ENCODE measurements at places on chromosomes 5 and 9. TPM values are rescaled to one million over a fixed set of nuclear protein-coding genes. Genes with fewer than 3 reads are reported as not detected.

DNA sequence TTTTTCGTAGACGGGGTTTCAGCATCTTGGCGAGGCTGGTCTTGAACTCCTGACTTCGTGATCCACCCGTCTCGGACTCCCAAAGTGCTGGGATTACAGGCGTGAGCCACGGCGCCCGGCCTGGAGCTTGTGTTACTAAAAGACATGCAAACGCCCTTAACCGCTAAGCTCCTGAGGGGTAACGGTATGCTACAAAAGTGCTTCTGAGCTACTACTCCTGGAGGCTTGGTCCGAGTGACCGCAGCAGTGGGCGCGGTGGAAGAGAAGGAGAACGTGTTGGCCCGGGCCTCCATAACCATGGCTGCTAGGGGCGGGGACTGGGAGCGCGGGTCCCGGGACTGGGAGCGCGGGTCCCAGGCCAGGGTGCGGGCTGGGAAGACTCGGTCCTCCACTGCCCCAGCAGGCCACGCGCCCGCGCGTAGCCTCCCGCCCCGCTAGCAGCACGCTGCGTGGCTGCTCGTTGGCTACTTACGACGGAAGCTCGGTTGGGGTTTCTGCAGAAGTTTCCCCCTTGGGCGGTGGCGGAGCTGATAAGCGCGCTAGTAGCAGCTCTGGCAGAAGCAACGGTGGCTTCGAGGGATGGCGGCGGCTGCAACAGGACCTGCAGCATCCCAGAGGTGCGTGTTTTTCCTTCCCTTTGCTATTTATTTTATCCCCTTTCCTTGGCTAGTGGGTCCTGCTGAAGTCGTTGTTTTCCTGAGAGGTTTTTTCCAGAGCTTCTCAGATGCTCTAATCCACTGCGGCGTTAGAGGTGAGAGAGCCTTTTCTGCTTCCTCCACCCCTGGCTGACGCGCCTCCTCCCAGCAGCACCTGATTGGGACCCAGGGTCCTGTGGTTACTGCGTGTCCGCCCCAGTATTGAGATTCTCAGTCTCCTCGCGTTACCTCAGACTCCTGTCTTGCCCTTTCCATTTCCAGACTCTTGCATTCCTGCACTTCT lies 69.2 kb upstream of the CCDC180 start:
- DNase-seq: peak; percentile 87

The PCDHA2 gene
- total RNA-seq: not detected

- peak; percentile 58 for DNase-seq
These were observed 210.2 kb downstream of the DAB2IP start for GRCh38 chr9:121861501-121862180.

The ZNF622 gene
- 41.0 TPM for total RNA-seq

DNA sequence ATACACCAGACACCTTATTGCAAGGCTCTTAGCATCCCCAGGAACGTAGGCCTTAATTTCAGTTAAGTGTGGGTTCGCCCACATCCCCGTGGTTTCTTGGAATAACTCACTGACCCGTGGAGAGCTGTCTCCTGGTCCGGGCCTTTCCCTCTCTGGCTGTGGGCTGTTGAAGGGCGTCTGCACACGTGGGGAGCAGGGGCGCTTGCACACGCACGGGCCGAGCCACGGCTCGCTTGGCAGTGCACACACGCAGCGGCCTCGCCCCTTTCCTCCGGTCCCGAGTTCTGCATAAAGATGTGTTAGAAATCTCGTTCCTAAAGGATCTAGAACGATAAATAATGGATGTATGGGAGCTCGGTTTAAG lies 141.9 kb downstream of the PBX3 start:
- DNase-seq: no peak

GRCh38 chr5:15620501-15620900 lies 120.5 kb downstream of the FBXL7 start:
- DNase-seq: no peak

DNA sequence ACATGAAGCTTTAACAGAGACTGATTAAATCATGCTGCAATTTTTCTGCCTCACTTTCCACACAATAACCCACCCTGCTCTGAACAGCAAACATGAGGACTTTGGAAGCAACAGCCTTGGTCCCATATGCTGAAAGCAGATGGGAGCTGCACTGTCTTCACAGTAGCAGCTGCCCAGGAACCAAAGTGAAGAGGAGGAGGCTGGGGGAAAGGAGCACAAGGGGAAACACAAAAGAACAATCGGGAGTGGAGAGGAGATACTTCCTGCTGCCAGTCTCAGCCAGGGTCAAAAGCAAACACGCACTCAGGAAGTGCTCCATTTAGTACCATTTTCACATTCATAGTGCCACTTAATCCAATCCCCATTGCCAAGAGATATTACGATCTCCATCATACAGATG lies 183.3 kb upstream of the PUM3 start:
- DNase-seq: no peak

The PCDHGC3 gene
- total RNA-seq: 0.20 TPM

- DNase-seq: no peak
These were observed 6.5 kb upstream of the CARD19 start for GRCh38 chr9:93089481-93089991.

- DNase-seq: no peak
These were observed 223.7 kb downstream of the ISL1 start for GRCh38 chr5:51606921-51607320.

- no peak for DNase-seq
These were observed 447.1 kb downstream of the LRRC70 start for GRCh38 chr5:63025679-63026078.

- DNase-seq: no peak
These were observed 120.3 kb upstream of the LHFPL2 start for GRCh38 chr5:78768781-78769380.

The PHF2 gene
- total RNA-seq: 13.2 TPM

DNA sequence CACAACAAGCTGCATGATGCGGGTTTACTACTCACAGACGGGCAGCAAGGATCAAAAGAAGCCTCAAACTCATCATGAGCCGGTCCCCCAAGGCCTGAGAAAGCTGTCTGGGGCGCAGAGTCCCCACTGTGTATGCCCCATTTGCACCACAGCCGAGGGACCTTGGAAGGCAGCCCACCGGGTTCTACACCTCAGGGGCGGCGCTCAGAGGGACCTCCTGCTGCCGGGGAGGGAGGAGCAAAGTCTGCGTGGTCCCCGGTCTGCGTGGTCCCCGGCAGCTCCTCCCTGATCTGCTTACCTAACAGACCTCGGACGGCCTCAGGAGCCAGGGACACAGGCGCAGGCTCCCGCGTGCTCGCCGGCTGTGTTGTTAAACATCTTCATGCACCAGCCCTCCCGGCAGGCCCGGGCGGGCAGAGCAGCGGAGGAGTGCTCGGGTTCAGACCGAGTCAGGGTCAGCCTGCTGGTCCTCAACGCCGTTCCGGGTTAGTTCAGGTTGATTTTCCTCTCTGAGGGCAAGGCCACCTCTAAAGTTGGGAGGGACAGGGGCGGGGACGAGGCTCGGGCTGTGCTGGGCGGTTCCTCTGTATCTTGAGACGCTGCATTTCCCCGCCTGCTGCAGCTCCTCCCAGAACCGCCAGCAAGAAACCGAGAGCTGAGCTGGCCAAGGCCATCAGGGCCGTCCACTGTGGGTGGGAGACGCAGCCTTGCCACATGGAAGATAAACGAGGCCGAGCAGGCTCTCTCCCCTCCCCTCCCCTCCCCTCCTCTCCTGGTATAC lies 74.6 kb downstream of the MRPL36 start:
- peak; percentile 74 for DNase-seq

GRCh38 chr5:141951332-141951781 lies 6.6 kb downstream of the PCDH12 start:
- DNase-seq: peak; percentile 43

DNA sequence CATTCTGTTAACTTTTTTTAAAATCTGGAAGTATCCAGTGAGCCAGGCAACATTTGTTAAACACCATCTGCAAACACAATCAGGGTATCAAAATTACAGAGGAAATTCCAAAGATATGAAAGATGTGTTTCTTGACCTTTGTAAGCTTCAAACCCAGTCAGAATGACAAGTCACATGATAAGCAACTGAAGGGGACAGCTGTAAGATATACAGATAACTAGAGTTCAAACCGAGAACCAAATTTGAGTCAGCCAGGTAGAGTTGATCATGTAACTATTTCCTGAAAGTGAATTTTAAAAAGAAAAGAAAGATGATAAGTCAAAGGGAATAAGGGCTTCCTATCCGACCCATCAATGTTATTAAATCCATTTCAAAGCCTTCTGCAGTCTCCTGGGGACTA lies 196.2 kb downstream of the DEPDC1B start:
- no peak for DNase-seq

The LRRC70 gene
- 0.73 TPM for total RNA-seq

The C5orf46 gene
- not detected for total RNA-seq

The LRRC19 gene
- not detected for total RNA-seq

GRCh38 chr5:6849316-6850105 lies 136.3 kb downstream of the TENT4A start:
- no peak for DNase-seq

GRCh38 chr5:78041805-78042204 lies 252.7 kb downstream of the AP3B1 start:
- DNase-seq: no peak

DNA sequence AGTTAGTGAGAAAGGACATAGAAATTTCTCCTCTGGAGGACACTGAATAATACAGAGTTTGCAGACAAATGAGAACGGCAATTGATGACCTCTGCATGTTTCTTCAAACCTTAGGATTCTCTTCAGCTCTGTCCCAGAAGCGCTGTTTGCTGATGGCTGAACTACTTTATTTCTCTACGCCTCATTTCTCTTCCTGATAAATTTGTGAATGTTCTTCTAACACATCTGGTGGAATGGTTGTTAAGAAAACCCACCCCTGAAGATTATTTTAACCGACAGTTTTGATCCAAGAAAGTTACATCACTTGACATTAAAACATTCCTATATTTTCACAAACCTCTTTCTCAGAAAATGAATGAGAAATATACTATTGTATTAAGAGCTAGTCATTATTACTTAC lies 1150.6 kb downstream of the DTWD2 start:
- DNase-seq: no peak

- DNase-seq: no peak
These were observed 547.2 kb downstream of the IRX1 start for GRCh38 chr5:4142842-4143241.

DNA sequence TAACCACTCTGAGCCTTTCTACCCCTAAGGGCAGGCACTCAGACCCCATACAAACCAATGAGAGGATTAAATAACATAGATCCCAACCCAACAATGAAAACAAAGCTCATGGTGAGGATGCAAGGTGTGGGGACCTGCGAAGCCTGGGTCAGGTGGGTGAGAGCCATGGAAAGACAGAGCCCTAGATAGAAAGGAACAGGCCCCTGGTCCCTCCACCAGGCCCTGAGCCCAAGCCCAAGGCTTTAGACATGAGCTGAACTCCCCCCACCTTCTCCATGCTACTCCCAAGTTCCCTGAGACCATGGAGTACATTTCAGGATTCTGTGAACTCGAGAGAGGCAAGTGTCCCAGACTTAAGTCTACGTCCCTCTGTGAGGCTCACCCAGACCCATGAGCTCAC lies 106.5 kb downstream of the SAXO1 start:
- no peak for DNase-seq

The PCDHB12 gene
- not detected for total RNA-seq

- no peak for DNase-seq
These were observed 265.5 kb upstream of the ADAMTSL1 start for GRCh38 chr9:18208166-18209059.

GRCh38 chr5:171978016-171978415 lies 28.4 kb downstream of the FBXW11 start:
- DNase-seq: no peak

DNA sequence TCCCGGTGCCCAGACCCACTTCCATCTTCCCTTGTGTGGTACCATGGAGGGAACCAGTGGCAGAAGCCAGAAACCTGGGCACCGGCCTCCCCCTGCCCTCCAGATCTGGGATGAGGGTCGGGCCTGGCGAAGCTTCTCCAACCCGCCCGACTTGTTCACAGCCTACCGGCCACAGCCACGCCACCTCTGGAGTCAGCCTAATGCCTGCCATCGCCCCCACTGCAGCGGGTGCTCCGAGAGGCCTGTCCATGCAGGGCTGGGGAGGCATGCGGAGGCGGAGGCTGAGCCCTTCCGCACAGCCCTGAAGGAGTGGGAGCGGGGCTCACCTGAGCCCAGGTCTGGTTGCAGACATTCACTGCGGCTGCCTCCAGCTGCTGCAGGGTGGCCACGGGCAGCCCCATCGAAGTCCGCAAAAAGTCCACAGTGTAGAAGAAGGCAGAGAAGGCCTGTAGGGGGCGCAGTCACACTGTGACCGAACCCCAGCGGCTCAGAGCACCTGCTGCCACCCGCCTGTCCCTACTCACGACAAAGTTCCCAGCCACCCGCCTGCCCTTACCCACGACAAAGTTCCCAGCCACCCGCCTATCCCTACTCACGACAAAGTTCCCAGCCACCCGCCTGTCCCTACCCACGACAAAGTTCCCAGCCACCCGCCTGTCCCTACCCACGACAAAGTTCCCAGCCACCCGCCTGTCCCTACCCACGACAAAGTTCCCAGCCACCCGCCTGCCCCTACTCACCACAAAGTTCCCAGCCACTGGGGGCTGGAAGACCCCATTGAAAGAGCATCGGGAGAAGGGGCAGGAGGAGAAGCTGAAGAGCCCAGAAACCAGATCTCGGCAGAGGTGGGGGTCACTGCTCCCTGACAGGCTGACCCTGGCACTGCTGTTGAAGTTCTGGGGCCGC lies 3.8 kb upstream of the NPDC1 start:
- peak; percentile 81 for DNase-seq

DNA sequence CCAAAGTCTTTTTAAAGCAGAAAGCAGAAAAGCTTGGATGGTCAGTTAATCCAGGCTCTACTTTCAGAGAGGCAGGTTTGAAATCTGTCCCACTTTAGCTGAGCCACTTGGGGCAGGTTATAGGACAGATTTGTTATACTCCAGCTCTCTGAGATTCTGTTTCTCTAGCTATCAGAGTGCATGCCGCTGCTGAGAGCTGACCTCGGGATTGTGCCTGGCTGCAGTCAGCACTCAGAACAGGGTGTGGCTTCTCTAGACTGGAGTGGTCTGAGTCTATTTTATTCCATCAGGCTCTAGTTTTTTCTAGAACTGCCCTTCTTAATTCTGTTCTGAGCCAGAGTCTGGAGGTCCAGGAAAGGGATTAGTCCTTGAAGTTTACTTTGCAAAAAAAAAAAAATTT lies 67.7 kb downstream of the NDFIP1 start:
- no peak for DNase-seq

- DNase-seq: no peak
These were observed 1019.5 kb downstream of the NR2F1-AS1 start for GRCh38 chr5:92561411-92561959.

- no peak for DNase-seq
These were observed 43.2 kb downstream of the C5orf15 start for GRCh38 chr5:133925269-133925668.

The WDR38 gene
- not detected for total RNA-seq

DNA sequence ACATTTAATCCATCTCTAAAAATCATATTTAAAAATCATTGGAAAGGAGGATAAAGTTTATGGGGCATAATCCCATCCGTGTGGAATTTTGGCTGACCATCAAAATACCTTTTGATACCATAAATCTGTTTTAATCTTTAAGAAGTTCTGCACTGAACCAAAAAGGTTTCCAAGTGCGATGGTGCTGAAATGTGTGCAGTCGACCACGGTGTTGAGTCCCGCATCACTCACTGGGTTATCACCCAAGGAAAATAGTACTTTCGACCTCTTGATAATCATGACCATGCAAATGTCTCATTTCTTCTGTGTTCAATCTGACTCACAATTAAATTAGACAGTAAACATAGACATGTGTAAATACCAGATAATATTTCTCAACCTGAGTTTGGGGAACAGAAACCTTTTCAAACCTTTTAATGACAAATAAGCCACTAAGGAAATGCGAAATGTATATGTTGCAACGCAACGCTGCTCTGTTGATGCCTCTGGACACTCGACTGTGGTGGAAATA lies 62.0 kb upstream of the CDH6 start:
- DNase-seq: no peak

The KIF4B gene
- total RNA-seq: 0.07 TPM

Data from K562 (cell line).